ENCODE measurements at places on chromosomes 7 and 10.

DNA sequence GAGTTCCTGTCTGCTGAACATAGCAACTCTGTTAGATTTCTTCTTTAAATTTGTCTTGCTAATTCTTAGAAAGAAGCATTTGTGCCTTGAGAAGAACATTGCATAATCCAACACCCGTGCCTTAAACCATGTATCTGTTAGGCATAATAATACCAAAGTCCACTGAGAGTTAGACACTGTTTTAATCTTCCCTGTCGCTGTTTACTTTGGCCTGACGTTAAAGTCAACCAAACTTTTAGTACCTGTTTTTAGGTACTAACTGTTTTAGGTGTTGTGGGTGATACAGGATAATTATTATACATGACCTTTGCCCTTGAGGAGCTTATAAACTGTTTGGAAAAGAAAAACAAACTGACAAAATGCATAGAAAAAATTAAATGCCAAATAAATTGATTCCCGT lies 43.6 kb downstream of the KLHDC10 start:
- DNase-seq = no peak

DNA sequence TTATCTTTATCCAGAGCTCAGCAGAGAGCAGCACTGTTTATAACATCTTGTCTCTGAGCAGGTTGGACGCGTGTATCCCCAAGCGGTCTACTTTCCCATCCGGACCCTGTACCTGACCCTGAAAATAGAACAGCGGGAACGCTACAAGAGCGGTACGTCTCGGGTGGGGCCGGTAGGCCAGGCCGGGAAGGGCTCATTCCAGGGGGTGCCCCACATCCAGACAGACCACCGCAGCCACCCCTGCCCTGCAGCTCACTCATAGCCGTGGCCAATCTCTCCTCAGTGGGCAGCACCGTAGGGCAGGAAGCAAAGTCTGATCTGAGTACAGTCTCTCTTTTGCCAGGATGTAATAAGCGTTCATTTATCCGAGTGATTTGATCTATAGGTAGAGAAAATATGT lies 113.7 kb downstream of the TRRAP start:
- DNase-seq = no peak

- no peak for DNase-seq
These were observed 81.2 kb downstream of the CTBP2 start for GRCh38 chr10:125079091-125079600.

DNA sequence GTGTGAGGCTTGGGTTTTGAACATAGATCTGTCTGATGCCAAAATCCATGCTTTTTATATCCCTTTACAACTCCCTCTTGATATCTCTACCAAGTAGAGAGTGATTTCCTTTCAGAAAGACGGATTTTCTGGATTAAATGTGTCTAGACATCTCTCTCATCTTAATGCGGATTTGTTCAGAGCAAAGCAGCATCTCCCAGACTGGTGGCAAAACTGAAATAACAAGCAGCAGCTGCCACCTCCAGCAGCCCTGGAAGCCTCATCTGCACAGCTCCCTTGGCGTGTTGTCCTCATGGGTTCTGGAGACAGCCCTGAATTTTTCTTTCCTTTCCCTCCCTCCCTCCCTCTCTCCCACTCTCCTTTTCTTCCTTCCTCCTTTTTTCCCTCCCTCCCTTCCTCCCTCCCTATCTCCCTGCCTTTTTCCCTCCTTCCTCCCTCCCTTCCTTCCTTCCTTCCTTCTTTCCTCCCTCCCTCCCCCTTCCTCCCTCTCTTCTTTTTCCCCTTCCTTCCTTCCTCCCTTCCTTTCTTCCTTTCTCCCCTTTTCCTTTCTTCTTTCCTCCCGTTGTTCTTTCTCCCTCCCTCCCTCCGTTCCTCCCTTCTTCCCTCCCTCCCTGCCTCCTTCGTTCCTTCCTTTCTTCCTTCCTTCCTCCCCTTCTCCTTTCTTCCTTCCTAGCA lies 639.9 kb downstream of the TYW1 start:
- no peak for DNase-seq

All from stimulated activated CD8-positive, alpha-beta memory T cell treated with anti-CD3 and anti-CD28 coated beads, Interleukin-4, amount 100 ng/mL, for 1 hour (primary cell).